ENCODE measurements at places on chromosomes 7 and 10. TPM values are rescaled to one million over a fixed set of nuclear protein-coding genes. Genes with fewer than 3 reads are reported as not detected.

COL26A1 gene
- total RNA-seq, result not detected

CALML5 gene
- total RNA-seq, result not detected

MOGAT3 gene
- total RNA-seq, result not detected

PTF1A gene
- not detected for total RNA-seq

HHEX gene
- total RNA-seq, result 155 TPM

GRCh38 chr10:62817766-62818425 lies 1.7 kb upstream of the EGR2 start:
- DNase-seq, result peak; percentile 88

DNA sequence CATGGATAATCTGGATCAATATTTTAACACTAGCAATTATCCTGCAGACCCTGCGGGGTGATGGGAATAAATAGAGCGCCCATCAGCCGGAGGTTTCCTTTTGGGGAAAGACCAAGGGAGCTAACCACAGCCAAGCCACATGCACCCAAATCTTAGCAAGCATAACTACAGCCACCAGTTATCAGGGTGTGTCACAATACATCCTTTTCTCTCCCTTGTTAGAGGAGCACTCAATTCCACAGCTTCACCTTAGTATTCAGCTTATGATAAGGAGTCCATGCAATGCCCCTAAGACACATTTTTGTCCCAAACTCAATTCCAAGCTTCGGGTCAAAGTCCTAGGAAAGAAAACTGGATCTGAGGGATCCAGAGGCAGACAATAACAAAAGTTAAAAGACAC lies 15.9 kb downstream of the TOMM7 start:
- DNase-seq, result no peak

DNA sequence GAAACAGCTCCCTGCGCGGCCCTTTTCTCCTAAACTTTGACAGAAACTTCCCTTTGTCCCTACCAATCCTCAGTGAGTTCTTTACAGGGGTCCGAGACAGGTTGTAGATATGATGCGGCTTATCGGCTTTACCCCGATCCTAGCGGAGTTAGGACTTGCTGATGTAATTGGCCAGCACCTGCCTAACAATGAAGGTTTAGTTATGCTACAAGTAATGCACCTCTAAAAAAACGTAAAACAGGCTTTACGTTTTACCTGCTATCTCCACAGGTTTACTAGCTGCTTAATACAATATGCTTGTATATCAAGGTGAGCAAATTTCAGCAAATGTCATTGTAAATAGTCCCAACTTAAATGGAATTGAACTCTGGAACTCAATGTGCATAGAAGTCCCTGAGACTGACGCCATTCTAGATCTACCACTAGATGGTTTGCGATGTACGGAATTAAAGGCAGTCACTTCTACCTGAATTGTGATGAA lies 697 bp upstream of the SNX13 start:
- no peak for DNase-seq

DNA sequence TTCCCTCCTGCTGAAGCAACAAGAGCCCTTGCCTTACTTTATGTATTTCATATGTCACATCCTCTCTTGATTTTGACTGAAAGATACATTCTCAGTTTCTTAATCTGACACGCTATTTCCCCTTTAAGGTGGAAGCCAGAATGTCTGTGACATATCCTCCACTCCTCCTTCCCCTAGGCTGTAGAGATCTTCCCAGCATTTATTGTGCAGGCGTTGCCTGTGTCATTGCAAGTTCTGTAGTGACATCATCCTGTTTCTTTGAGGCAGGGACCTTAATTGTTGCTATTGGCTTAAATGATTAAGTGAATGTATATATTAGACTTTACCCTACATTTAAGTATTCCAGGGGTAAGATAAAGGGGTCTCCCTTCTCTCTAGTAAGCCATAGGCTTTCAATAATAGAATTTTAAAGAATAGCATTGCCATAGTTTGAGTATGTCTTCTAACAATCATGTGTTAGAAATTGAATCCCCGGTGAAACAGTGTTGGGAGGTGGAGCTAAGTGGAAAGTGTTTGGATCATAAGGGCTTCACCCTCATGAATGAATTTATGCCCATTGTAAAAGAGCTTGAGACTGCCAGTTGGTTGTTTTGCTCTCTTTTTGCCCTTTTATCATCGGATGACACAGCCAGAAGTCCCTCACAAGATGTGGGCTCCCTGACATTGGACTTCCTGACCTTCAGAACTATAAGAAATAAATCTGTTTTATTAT lies 189.5 kb upstream of the CDC14C start:
- no peak for DNase-seq

- DNase-seq, result no peak
Measured at GRCh38 chr7:106199813-106200364, 84.9 kb downstream of the NAMPT start.

- no peak for DNase-seq
Measured at GRCh38 chr7:124996778-124997177, 67.2 kb upstream of the POT1 start.

GRCh38 chr10:99929360-99929759 lies 80.4 kb downstream of the DNMBP start:
- no peak for DNase-seq

DNA sequence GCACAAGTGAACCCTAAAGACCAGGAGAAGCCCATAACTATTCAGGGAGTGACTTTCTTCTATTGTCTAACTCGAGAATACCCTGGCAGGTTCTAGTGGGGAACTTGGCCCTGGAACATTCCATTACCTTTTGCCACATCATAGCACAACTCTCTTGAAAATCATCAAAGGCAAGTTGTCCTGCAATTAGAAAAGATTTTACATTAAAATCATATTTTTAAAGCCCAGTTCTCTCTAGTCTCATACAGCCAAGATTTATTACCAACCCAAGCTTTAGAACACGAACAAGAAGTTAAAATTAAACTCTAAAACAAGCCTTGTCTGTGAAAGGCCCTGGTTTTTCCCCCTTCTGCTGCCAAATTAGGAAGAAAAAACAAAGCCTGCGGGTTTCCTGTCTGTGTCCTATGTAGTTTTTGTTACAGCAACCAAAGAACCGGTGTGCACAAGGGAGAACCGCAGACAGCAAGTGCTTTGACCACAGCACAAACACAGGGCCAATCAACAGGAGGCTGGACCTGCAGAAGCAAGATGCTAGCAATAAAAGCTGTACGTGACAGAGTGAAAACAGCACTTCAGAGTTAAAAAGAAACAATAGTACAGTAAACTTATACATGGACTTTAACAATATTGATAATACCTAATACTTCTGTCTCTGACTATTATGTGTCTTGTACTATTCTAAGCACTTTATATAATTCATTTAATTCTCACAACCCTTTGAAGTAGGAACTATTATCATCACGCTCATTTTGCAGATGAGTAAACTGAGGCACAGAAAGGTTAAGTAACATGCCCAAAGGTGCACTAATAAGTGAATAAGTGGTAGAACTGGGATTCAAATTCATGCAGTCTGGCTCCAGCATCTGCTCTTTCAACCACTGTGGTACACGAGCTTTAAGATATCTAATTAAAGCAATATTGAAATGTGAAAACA lies 65.8 kb downstream of the STK17A start:
- DNase-seq, result peak; percentile 84

DNA sequence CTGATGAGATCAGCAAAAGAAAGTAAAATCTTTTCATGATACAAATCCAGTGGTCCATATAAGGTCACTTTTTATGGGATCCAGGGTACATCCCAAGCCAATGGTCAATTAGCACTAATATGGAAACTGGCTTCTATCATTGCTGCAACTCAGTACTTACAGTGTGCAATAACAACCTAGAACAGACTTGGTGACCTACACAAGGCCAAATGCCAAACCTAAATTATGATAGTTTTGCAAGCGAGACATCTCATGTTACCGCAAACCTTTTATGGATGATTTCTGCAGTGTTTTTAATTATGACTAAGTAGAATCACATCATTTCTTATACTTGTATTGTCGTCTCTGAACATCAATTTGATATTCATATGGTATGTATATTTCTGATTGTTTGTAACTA lies 583.5 kb upstream of the SEMA3D start:
- no peak for DNase-seq

DNA sequence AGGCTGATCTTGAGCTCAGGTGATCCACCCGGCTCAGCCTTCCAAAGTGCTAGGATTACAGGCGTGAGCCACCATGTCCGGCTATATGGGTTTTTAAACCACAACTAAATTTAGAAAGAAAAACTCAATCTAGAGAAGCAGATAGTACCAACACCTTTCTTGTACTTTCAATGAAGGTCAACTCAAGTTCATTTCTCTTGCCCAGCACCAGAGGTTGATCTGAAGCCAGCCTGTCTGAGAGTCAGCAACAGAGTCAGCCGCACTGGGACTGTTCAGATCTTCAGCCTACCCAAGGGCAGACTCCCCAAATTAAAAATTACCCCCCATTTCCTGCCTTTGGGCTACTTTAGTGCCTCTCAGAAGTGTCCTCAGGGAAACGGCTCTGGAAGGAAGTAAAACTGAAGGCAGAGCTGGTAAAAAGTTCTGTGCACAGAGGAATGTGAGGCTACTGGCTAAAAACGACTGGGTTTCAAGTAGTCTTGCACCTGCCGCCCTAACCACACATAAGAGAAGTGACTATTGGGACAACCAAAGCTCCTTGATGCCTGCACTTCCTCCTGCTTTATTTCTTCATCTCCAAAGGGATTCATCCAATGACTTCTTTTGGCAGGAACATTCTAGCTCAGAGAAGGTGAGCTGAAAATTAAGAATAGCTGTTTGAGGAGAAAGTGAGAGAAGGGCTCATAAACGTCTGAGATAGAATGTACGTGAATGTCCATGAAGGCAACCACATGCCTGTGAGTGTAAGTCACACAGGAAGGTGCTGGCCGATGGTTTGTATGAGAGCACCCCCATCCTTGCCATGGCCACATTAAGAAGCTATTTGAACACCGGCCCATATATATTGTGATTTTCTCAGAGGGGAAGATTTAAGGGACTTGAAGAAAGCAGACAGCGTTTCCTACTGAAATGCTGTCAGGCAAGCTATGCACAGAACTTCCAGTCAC lies 142.4 kb upstream of the PRR15 start:
- DNase-seq, result no peak

GRCh38 chr10:100723770-100724530 lies 21.4 kb upstream of the PAX2 start:
- DNase-seq, result no peak

- DNase-seq, result no peak
Measured at GRCh38 chr10:83607959-83608745, 531.2 kb upstream of the GHITM start.
